ENCODE measurements at places on chromosomes 5 and 9. TPM values are rescaled to one million over a fixed set of nuclear protein-coding genes. Genes with fewer than 3 reads are reported as not detected.

ANXA1 gene
- total RNA-seq, result 51.1 TPM

SAXO1 gene
- total RNA-seq, result not detected

PELO gene
- 17.5 TPM for total RNA-seq

MEIKIN gene
- 0.19 TPM for total RNA-seq

OR1J1 gene
- total RNA-seq, result not detected

BRD8 gene
- 66.8 TPM for total RNA-seq

HEMGN gene
- 1.5 TPM for total RNA-seq

ZDHHC11 gene
- total RNA-seq, result 29.5 TPM

PTGDS gene
- total RNA-seq, result not detected

NADK2 gene
- total RNA-seq, result 13.6 TPM

UBTD2 gene
- 7.2 TPM for total RNA-seq

All from activated T-cell treated with anti-CD3 and anti-CD28 coated beads, Interleukin-2, amount 50 U/mL, for 72 hours (primary cell).